Stimulated activated CD4-positive, alpha-beta T cell treated with anti-CD3 and anti-CD28 coated beads, Interleukin-4, amount 100 ng/mL, for 1 hour (primary cell): ENCODE measurements at places on chromosomes 3 and 15.

DNA sequence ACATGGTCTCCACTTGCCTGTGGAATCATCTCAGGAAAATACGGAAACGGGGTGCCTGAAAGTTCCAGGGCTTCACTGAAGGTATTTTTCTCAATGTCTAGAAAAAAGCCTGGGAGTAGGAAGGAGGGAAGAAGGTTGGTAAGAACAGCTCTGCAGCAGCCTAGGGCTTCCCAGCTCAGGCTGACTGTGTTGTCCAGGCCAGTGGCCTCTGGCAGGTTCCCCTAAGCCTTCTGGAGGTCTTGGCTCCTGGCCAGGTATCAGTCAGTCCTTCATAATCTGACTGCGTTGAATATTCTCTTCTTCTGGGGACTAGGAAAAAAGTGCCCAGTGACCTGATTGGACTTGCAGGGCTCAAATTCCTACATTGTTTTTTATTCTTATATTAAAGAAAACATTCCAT is 38.6 kb downstream of the SSR3 start:
- DNase-seq, result no peak

GRCh38 chr3:151383956-151384355 is 597 bp downstream of the P2RY12 start:
- DNase-seq, result no peak

DNA sequence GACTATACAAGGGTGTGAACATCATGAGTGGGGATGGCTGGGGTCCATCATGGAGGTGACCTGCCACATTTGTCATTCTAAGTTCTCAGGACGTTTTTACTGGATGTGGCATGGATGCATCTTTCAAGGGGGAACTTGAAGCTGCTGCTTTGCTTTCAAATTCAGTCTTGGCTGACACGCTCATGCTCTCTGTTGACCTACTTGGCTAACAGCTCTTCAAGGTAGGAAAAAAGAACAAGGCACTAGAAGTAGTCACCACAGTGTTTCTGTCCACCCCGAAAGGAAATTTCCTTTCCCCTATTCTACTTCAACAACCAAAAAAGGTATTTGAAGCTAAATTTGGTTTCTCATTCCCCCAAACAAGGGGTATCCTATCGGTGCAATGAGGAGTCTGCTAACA is 15.0 kb downstream of the STIMATE start:
- DNase-seq, result no peak

GRCh38 chr3:27910456-27910855 is 188.3 kb upstream of the EOMES start:
- DNase-seq, result no peak

- DNase-seq, result no peak
Measured at GRCh38 chr15:77035999-77036471, 34.9 kb downstream of the TSPAN3 start.

- DNase-seq, result no peak
Measured at GRCh38 chr3:51283421-51283820, 101.7 kb upstream of the MANF start.

GRCh38 chr15:93024716-93025624 is 64.0 kb downstream of the RGMA start:
- DNase-seq, result no peak

DNA sequence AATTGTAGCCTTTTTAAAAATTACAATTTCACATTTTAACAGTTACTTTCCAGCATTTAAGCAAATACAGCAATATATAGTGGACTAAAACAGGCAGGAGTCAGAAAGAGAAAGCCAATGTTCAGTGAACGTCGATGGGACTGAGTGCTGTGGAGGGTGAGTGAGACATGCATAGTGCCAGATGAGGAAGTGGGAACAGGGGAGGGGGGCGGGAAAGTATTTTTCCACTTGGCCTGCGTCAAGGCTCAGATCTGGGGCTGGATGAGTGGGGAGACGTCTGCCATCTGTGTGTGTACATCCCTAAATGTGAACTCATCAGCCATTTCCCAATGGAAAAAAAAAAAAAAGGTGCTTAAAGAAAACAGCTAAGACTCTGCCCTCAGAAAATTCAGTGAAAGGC is 19.2 kb upstream of the RAD18 start:
- DNase-seq, result no peak

GRCh38 chr3:38227989-38228388 is 37.6 kb upstream of the SLC22A13 start:
- DNase-seq, result no peak

DNA sequence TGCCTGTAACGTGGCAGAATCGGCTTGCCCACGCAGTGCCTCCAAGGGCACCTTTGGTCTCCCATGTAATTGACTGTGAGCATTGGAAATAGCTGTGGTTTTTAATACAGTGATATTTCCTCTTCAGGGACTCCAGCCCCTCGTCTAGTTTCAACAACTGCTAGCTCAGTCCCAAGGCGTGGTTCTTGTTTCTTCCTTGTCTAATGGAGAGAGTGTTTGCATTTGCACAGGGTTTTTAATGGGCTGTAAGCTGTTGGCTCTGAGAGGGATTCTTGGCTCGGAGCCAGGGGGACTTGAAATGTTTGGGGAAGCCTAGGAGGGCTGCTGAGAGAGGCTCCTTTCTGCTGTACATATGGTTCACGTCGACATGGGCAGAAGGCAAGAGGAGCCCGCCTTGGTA is 86.2 kb downstream of the THSD4 start:
- no peak for DNase-seq

DNA sequence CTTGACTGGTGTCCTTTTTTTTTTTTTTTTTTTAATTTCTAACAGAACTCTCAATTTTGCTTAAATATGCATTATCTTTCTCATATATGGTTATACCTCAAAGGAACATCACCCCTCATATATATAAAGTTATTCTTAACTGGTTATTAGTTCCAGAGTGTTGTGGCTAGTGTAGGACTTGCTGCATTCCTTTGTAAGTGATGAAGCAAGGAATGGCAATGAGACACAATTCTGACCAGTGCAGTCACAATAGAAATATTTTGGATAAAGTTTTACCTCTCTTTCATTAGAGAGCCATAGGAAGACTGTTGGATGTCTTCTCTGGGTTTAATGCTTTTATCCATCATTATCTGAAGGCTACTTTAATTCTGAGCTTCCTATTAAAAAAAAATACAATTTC is 75.5 kb upstream of the CBLB start:
- DNase-seq, result no peak

DNA sequence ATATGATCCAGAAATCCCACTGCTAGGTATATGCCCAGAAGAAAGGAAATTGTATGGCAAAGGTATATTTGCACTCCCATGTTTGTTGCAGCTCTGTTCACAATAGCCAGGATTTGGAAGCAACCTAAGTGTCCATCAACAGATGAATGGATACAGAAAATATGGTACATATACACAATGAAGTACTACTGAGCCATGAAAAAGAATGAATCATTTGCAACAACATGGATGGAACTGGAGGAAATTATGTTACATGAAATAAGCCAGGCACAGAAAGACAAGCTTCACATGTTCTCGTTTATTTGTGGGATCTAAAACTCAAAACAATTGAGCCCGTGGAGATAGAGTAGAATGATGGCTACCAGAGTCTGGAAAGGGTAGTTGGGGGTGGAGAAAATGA is 55.5 kb upstream of the BDH1 start:
- DNase-seq, result no peak

DNA sequence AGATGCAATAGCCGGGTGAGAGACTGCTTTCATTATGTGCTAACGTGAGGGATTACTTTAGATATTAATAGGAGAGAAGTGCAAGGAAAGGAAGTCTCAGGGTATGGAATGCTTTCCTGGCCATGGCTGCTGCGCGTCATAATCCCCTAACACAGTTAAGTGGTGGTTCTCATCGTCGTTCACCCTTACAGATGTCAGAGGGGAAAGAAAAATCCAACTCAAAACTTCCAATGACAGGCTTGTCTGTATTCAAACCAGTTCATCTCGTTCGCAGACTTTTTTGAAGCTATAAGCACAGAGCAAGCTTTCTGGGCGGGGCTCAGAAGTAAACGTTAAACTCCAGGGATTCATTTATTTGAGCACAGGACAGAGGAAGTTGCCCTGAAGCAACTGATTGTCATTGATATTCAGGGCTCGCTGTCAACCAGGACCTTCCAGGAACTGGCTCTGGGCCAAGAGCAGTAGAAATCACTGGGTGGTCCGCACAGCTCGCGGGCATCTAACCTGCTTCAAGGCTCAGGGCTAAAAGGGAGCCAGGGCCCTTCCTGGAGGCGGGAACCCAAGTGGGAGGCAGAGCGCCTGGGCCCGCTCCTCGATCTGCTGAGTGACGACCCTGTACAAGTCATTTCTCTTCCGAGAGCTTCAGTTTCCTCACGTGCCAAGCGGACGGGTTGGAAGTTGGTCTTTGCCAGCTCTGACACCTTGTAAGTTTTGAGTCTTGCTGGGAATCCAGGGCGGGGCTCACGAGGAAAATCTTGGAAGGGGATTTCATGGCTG is 1.1 kb upstream of the LPP start:
- DNase-seq, result no peak

DNA sequence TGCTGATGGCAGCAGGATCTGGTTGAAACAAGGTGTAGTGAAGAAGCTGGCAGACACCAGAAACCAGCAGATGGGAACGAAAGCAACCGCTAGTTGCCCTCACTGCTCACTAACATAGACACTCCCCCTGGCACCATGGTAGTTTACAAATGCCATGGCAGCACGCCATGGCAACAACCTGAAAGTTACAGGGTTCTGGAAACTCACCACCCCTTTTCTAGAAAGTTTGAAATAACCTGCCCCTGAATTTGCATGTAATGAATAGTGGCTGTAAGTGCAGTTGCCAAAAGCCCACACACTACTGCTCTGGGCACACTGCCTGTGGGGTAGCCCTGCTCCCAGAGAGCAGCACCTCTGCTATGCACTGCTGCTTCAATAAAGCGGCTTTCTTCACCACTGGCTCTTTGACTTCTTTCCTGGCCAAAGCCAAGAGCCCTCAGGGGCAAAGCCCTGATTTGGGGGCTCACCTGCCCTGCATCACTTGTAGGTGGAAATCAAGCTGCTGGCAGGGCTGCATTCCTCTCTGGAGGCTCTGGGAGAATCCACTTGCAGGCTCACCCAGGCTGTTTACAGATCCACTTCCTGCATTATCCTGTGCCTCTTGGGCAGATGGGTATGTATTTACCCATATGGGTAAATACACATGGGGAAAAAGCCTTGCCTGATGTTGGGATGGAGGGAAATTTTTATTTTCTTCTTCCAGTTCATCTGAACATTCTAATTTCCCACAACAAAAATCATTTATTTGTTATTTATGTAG is 2.0 kb upstream of the GP9 start:
- no peak for DNase-seq

- no peak for DNase-seq
Measured at GRCh38 chr3:52873433-52874159, 23.8 kb downstream of the STIMATE start.

- DNase-seq, result no peak
Measured at GRCh38 chr3:183519891-183520290, 35.6 kb downstream of the KLHL6 start.

- no peak for DNase-seq
Measured at GRCh38 chr3:159910991-159911663, 77.5 kb upstream of the IL12A start.

- no peak for DNase-seq
Measured at GRCh38 chr3:170602556-170602955, 16.7 kb upstream of the SLC7A14 start.

DNA sequence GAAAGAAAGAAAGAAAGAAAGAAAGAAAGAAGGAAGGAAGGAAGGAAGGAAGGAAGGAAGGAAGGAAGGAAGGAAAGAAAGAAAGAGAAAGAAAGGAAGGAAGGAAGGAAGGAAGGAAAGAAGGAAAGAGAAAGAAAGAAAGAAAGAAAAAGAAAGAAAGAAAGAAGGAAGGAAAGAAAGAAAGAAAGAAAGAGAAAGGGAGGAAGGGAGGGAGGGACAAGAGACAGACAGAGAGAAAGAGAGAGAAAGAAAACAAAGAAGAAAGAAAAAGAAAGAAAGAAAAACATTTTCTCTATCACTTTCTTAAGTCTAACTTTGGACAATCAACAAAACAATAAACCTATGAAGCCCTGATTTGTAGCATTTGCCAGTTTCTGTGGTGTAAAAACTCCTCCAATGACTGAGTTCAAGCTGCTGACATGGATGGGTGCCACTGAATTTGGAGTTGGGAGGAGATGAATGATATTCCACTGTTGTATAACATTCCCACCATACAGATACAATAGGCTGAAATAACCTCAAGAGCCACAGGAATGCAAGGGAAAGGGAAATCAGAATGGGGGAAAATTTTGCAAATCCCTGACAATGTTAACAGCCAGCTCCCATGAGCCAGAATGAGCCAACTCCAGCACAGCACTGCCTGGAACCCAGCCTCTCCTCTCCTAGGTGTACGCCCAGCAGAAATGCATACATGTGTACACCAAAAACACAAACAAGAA is 15.0 kb upstream of the RTP3 start:
- no peak for DNase-seq

DNA sequence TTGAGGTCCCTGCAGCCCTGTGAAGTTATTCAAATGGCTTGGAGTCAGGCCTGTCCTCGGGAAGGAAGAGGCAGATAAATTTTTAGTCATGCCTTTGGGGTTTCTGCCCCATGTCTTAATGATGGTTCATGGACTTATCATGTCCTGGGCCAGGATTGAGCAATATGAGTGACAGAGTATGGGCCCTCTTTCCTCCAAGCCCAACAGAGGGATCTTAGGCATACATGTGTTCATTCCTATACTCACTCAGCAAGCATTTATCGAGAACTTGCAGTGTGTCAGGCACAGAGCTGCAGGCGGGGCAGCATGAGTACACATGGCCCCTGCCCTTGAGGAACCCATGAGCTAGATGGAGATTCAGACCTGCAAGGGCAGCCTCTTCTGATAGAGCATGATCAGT is 6.2 kb downstream of the ESYT3 start:
- DNase-seq, result no peak

DNA sequence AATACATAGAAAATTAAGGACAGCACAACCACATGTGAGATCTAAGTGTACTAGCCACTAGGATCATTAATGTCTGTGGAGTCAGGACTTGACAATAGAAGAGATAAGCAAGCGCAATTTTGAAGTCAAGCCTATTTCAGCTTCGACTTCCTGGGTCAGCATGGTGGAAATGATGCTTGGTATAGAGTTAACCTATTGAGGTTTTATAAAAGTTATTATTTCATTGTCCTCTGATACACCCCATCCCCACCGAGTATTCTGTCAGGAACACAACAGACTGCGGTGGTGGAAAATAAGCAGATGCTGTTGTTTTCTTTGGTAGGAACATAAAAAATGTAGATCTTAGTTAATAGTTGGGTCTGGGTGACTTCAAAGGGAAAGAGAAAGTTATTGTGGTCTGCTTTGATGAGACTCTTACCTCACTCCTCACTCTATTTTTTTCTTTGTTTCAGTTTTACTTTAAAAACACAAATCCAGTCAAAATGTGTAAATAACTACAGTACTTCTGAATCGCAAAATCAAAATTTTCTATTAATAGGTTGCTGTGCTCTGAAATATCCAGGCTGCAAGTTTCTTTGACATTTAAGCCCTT is 82.1 kb downstream of the IL5RA start:
- no peak for DNase-seq

GRCh38 chr3:111690242-111690641 is 95.1 kb upstream of the ZBED2 start:
- DNase-seq, result no peak
